ENCODE measurements at places on chromosomes 7 and 10. TPM values are rescaled to one million over a fixed set of nuclear protein-coding genes. Genes with fewer than 3 reads are reported as not detected.

DNA sequence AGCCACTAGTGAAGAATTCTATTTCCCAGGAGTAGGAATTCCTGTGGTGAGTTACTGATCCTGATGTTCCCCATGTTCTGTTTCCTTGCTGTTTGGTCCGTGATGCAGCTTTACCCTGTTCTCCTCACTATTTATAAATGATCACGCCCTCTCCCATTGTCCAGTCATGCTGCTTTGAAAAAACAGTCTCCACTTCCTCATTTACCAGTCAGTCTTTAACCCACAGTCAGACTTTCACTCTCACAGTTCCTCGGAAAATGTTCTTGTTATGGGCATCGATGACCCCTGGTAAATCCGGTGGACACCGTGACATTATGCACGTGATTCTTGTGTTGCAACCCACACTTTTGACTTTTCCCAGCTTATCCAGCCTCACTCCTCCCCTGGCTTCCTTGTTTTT is 14.4 kb downstream of the SCIN start:
- H3K36me3 ChIP-seq = no peaks in the 10 kb centered on the region
- H3K4me1 ChIP-seq = no peaks in the 10 kb centered on the region
- no peak for DNase-seq

DNA sequence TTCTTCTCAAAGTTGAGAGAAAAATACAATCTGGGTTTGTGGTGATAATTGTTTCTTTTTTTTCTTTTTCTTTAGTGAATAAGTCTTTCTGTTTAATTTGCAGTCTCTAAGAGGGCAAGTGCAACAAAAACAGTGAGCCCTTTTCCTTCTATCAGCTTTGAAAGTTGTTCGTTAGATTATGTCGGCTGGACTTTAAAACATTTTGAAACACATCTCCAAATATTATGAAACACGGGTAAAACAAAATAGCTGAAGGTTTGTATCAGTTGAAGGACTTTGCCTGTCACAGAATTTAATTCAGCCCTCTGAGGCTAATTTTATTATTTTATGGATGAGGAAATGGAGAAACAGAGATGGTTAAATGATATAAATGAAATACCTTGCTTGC is 85.3 kb downstream of the AGMO start:
- H3K27me3 ChIP-seq = no peaks in the 10 kb centered on the region
- no peak overlapping the region for H3K4me3 ChIP-seq
- no peak for DNase-seq
- H3K4me1 ChIP-seq = no peaks in the 10 kb centered on the region
- no peak overlapping the region for H3K27ac ChIP-seq

DNA sequence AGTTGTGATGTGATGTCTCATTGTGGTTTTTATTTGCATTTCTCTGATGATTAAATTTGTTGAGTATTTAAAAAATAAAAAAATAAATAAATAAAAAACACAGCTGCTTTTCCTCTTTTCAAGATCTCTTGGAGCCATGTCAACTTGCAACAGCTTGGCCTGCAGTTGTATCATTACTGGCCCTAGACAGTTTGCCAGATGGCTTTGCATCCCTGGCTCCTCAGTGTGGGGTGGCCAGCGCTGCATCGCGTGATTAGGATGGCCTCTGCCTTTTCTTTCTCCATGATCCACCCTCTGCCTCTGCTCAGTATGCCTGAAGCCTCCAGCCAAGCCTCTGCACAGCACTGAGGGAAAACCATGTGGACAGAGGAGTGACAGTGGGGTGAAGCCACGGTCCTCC is 96.8 kb downstream of the PPP1R3C start:
- H3K4me3 ChIP-seq = no peak overlapping the region
- H3K36me3 ChIP-seq = peaks cover 10% of the 10 kb centered on the region
- no peak for DNase-seq
- H3K4me1 ChIP-seq = no peaks in the 10 kb centered on the region
- H3K27ac ChIP-seq = no peak overlapping the region
- H3K27me3 ChIP-seq = peaks cover 7% of the 10 kb centered on the region

DNA sequence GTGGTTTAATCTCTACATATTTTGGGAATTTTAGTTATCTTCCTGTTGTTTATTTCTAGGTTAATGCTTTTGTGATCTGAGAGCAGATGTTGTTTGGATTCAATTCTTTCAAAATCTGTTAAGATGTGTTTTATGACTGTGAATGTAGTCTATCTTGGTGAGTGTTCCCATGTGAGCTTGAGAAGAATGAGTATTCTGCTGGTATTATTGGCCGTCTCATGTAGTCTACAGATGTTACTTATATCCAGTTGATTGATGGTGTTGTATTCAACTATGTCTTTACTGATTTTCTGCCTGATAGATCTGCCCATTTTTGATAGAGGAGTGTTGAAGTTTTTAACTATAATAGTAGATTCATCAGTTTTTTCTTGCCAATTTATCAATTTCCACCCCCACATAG is 141.4 kb upstream of the FOXP2 start:
- no peak overlapping the region for H3K27ac ChIP-seq
- H3K4me1 ChIP-seq = no peaks in the 10 kb centered on the region
- H3K36me3 ChIP-seq = no peaks in the 10 kb centered on the region
- H3K4me3 ChIP-seq = no peak overlapping the region
- DNase-seq = no peak
- H3K27me3 ChIP-seq = no peaks in the 10 kb centered on the region

DNA sequence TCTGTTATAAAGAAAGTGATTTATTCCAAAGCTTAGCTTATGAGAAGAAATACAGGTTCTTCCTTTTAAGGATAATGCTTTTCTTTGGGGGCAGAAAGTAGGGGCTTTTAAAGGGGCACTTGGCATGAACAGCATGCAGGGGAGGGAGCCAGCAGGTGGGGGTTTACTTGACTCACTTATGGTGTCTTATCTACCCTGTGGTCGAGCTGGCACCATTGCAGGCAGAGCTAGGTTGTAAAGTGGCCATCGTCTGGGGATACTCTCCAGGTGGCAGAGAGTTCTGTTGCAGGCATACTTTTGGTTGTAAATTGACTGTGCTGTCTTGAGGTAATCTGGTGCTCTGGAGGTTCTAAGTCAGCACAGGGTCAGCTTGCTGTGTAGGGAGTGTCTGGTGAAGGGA is 26.3 kb upstream of the IFRD1 start:
- no peak overlapping the region for H3K4me3 ChIP-seq
- H3K27ac ChIP-seq = no peak overlapping the region
- H3K36me3 ChIP-seq = no peaks in the 10 kb centered on the region
- DNase-seq = no peak
- no peaks in the 10 kb centered on the region for H3K27me3 ChIP-seq

GRCh38 chr7:17368856-17369524 is 70.5 kb downstream of the AHR start:
- DNase-seq = no peak
- no peaks in the 10 kb centered on the region for H3K27me3 ChIP-seq
- H3K27ac ChIP-seq = no peak overlapping the region
- H3K4me1 ChIP-seq = 0 out of 2 replicates have a peak, but pooled peaks cover 3% of the 10 kb centered on the region
- no peak overlapping the region for H3K4me3 ChIP-seq
- no peaks in the 10 kb centered on the region for H3K36me3 ChIP-seq

ELN gene
- 3.9 TPM for total RNA-seq

TAS2R4 gene
- total RNA-seq = 1.1 TPM

NXPH1 gene
- total RNA-seq = 0.27 TPM

DNA sequence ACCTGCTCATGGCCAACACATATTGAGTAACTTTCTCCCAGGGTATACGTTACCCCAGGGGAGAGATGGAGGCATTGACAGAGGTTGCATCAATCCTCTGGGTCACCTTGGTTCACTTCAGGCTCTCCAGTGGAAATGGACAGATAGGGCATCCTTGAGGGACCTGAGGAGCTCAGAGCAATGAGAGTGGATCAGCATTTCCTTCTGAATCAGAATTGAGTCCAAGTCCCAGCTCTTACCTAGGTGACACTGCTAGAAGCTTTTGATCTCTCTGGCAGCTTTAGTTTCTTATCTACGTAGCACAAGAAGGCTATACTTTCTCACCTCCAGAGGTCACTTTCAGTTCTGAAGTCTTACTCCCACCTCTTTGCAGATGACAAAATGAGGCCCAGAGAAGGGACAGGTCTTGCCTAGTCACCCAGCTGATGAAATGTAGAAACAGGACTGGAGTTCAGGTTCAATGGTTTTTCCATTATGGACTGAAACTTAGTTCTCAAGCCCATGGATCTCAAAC is 35.2 kb downstream of the PANK1 start:
- peaks cover 18% of the 10 kb centered on the region for H3K4me1 ChIP-seq
- DNase-seq = no peak
- no peaks in the 10 kb centered on the region for H3K27me3 ChIP-seq

SRRM3 gene
- total RNA-seq = 24.6 TPM

WEE2 gene
- 0.04 TPM for total RNA-seq
